ENCODE measurements at places on chromosomes 13 and 19.

GRCh38 chr19:1027650-1028061 is 1.2 kb downstream of the CNN2 start:
- peaks cover 30% of the 10 kb centered on the region for H3K36me3 ChIP-seq
- peaks cover 25% of the 10 kb centered on the region for H3K4me1 ChIP-seq
- H3K4me3 ChIP-seq: peak overlapping the region; percentile 95
- peak; percentile 33 for DNase-seq

GRCh38 chr13:68708336-68708908 is 1399.2 kb upstream of the ATXN8OS start:
- H3K4me3 ChIP-seq: no peak overlapping the region
- no peak overlapping the region for H3K27ac ChIP-seq
- DNase-seq: no peak
- no peaks in the 10 kb centered on the region for H3K4me1 ChIP-seq
- H3K36me3 ChIP-seq: no peaks in the 10 kb centered on the region

DNA sequence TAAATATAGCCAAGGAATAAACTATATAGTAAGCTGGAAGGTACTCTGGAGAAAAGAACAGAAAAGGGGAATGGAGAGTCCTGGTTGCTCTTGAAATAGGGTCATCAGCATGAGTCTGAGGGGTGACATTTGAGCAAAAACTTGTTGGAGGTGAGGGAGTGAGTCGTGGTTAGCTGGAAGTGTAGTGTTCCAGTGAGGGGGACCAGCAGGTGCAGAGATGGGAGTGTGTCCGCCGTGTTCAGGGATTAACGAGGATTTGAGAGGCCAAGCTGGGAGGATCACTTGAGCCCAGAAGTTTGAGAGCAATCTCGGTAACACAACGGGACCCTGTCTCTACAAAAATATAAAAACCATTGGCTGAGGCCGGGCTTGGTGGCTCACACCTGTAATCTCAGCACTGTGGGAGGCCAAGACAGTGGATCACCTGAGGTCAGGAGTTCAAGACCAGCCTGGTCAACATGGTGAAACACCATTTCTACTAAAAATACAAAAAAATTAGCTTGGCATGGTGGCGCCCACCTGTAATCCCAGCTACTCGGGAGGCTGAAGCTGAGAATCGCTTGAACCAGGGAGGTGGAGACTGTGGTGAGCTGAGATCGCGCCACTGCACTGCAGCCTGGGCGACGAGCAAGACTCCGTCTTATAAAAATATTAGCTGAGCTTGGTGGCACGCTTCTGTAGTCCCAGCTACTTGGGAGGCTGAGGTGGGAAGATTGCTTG is 1.1 kb downstream of the SUPT5H start:
- H3K27ac ChIP-seq: peak overlapping the region; percentile 93
- H3K36me3 ChIP-seq: peaks cover 43% of the 10 kb centered on the region
- H3K4me1 ChIP-seq: peaks cover 65% of the 10 kb centered on the region
- H3K27me3 ChIP-seq: no peaks in the 10 kb centered on the region

DNA sequence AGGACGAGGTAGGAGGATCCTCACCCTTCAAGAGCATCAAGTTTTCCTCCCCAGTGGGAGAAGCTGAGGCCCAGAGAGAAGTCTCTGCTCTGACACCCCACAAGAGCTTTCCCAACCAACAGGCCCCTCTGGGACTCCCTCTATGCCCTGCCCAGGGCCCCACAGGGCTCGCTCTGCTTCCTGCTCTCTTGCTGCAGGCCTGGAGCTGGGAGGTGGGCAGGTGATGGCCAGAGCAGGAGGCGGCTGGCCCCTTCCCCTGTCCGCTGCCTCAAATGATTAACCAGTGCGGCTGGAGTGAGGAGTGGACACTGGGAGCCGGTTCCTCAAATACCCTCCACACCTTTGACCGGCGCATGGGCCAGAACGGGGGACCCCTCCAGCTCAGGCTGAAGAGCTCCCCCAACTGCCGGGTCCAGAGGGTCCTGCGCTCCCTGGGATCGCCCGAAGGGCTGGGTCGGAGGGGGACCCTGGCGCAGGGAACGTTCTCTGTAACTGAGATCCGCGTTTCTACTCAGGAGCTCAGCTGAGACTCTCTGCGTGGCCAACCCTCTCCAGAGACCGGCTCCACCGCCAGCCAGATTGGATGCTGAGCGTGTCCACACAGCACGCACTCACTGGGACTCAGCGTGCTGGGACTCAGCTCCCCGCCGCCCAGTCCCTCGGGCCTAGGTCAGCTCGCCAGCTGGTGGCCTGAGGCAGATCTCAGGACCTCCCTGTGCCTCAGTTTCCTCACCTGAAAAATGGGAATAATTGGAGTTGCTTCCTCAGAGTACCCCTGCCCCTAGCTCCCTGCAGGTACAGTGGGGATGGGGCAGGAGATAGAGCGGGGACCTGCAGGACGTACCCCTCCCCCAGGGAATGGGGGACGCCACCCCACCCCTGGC is 6.7 kb upstream of the ONECUT3 start:
- peaks cover 26% of the 10 kb centered on the region for H3K27me3 ChIP-seq
- H3K36me3 ChIP-seq: no peaks in the 10 kb centered on the region
- H3K4me3 ChIP-seq: no peak overlapping the region
- DNase-seq: no peak

- no peaks in the 10 kb centered on the region for H3K4me1 ChIP-seq
- H3K36me3 ChIP-seq: no peaks in the 10 kb centered on the region
- no peak for DNase-seq
- no peaks in the 10 kb centered on the region for H3K27me3 ChIP-seq
- H3K4me3 ChIP-seq: no peak overlapping the region
Measured at GRCh38 chr13:42153199-42154113, 105.0 kb downstream of the DGKH start.

GRCh38 chr13:114021464-114022308 is 47.8 kb upstream of the C13orf46 start:
- peaks cover 51% of the 10 kb centered on the region for H3K4me1 ChIP-seq
- no peak overlapping the region for H3K4me3 ChIP-seq
- no peak for DNase-seq
- no peaks in the 10 kb centered on the region for H3K27me3 ChIP-seq

GRCh38 chr19:46654621-46655152 is 6.3 kb downstream of the DACT3 start:
- no peak for DNase-seq
- H3K4me3 ChIP-seq: no peak overlapping the region
- peaks cover 3% of the 10 kb centered on the region for H3K4me1 ChIP-seq
- no peaks in the 10 kb centered on the region for H3K36me3 ChIP-seq
- H3K27me3 ChIP-seq: peaks cover 43% of the 10 kb centered on the region
- no peak overlapping the region for H3K27ac ChIP-seq

GRCh38 chr19:42427313-42427712 is at the start of gene LIPE:
TSS of gene LIPE (minus strand) at chr19:42427388. CDS start at chr19:42427149, 239 bp downstream.
- H3K4me3 ChIP-seq: no peak within 1 kb of the TSS
- H3K4me1 ChIP-seq: peaks cover 19% of the 10 kb centered on the region
- no peak for DNase-seq
- peaks cover 9% of the 10 kb centered on the region for H3K36me3 ChIP-seq
- H3K27me3 ChIP-seq: no peaks in the 10 kb centered on the region
- H3K27ac ChIP-seq: no peak within 1 kb of the TSS

DNA sequence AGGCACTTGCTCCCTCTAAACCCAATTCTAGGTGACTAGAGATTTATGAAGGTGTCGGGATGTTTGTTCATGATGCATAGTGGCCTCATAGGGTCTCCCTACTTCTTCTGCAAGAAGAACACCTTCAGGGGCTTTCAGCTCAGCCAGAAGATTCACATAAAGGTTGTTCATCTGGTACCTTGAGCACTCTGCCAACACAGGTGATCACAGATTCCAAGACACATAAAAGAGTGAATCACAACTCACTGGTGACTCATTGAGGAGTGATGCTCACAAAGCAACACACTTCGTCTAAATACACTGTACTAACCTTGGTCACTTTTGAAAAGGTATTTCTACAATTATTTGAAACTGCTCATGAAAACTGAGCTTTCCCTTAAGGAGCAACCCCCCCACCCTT is 6.8 kb upstream of the ZNF324 start:
- no peak overlapping the region for H3K27ac ChIP-seq
- DNase-seq: no peak
- H3K36me3 ChIP-seq: peaks cover 18% of the 10 kb centered on the region
- H3K4me3 ChIP-seq: no peak overlapping the region
- peaks cover 2% of the 10 kb centered on the region for H3K4me1 ChIP-seq

GRCh38 chr13:112443191-112443994 is 67.2 kb downstream of the SPACA7 start:
- peaks cover 13% of the 10 kb centered on the region for H3K27me3 ChIP-seq
- no peak overlapping the region for H3K27ac ChIP-seq
- H3K36me3 ChIP-seq: no peaks in the 10 kb centered on the region
- no peak for DNase-seq
- H3K4me1 ChIP-seq: no peaks in the 10 kb centered on the region
- no peak overlapping the region for H3K4me3 ChIP-seq

DNA sequence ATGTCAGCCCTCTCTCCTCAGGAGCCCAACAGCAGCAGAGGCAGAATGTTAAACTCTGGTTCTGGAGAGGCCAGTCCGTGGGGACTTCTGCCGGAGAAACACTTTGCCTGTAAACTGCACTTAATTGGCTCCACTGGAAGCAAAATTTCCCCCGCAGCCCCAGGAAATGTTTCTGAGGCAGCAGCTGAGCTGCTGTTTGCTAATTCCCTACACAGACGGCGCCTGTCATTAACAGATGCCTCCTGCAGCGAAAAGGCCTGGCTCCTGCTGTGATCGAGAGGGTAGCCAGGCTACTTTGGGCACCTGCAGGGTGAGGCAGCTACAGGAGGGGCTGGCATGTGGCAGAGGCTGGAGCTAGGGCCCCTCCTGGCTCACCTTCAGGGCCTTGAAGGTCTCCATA is 5.2 kb upstream of the TM6SF2 start:
- H3K4me1 ChIP-seq: peaks cover 2% of the 10 kb centered on the region
- H3K36me3 ChIP-seq: peaks cover 66% of the 10 kb centered on the region
- peaks cover 11% of the 10 kb centered on the region for H3K27me3 ChIP-seq

DNA sequence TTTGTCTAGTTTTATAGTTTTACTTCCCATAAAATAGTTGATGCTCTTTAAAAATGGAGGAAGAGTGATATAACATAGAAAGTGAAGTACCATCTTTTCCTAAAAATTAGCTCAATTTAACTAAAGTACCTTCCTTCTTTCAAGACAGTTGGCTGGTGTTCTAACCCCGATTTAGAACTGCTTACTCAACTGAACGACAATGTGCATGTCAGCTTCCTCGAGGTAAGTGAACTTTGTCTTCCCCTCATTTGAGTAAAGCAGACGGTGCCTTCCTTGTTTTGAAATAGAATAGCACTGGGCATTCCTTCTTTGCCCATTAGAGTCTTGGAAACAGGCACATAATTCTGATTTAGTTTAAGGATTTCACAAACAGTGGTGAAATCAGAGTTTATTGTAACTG is 1519.2 kb downstream of the EFNB2 start:
- no peaks in the 10 kb centered on the region for H3K4me1 ChIP-seq
- no peaks in the 10 kb centered on the region for H3K36me3 ChIP-seq
- no peak overlapping the region for H3K4me3 ChIP-seq
- H3K27ac ChIP-seq: no peak overlapping the region
- H3K27me3 ChIP-seq: no peaks in the 10 kb centered on the region

DNA sequence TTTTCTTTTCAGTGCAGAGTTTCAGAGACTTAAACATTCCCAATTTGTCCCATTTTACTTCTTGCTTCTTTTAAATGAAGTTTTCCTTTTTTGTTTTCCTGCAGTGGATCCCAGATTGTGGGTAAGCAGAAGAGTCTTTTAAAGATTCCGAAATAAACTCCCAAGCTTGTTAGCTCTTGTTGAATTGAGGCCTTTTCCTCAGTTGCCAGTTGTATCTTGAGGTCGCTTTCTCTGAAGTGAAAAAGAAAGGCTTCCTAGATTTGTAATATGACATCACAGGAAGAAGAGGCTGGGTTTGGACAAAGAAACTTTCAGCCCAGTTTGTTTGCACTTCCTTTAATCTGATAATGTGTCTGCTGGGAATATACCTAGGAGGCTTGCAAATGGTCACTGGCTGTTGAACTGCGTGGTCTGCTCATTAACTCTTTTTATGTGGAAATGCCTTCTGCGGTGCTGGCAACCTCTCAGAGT is at the start of gene LPAR6:
Gene LPAR6, minus strand, starts transcription at position 233 of the 471 bp plus-strand sequence. CDS start 690 bp downstream, outside the sequence.
- peaks cover 58% of the 10 kb centered on the region for H3K36me3 ChIP-seq
- H3K4me1 ChIP-seq: peaks cover 16% of the 10 kb centered on the region
- no peak within 1 kb of the TSS for H3K27ac ChIP-seq
- DNase-seq: no peak
- H3K27me3 ChIP-seq: no peaks in the 10 kb centered on the region

GRCh38 chr13:37615276-37615675 is 16.7 kb upstream of the POSTN start:
- H3K4me1 ChIP-seq: no peaks in the 10 kb centered on the region
- DNase-seq: no peak
- H3K27me3 ChIP-seq: no peaks in the 10 kb centered on the region
- H3K27ac ChIP-seq: no peak overlapping the region

GRCh38 chr13:46665248-46665632 is 112.3 kb downstream of the LRCH1 start:
- peak overlapping the region; percentile 48 for H3K4me3 ChIP-seq
- H3K4me1 ChIP-seq: peaks cover 82% of the 10 kb centered on the region
- peaks cover 24% of the 10 kb centered on the region for H3K36me3 ChIP-seq

GRCh38 chr19:14519860-14520407 is 1.7 kb upstream of the DNAJB1 start:
- peak overlapping the region; percentile 91 for H3K4me3 ChIP-seq
- no peaks in the 10 kb centered on the region for H3K27me3 ChIP-seq
- peaks cover 28% of the 10 kb centered on the region for H3K36me3 ChIP-seq
- peaks cover 69% of the 10 kb centered on the region for H3K4me1 ChIP-seq
- peak overlapping the region; percentile 93 for H3K27ac ChIP-seq
- no peak for DNase-seq

- H3K4me1 ChIP-seq: no peaks in the 10 kb centered on the region
- H3K27ac ChIP-seq: no peak overlapping the region
- DNase-seq: no peak
- no peaks in the 10 kb centered on the region for H3K36me3 ChIP-seq
- peaks cover 21% of the 10 kb centered on the region for H3K27me3 ChIP-seq
Measured at GRCh38 chr13:112113348-112113747, 46.4 kb downstream of the SOX1 start.

DNA sequence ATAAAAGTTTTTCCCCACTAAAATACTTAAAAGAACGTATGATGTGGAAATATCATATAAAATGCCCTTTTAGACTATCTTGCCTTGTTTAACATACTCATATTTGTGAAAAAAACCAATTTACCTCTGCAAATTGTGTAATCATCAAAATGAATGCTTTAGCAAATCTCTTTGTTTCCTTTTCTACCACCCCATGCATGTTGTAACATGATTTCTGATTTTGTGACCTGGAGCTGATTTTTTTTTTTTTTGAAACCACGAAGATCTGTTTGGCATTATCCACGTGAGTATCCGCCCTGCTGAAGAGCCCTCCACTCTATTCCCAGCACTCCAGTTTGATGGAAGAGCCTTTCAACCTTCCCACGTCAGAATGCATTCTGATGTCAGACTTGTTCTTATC is 245.8 kb upstream of the NBEA start:
- no peak for DNase-seq
- no peak overlapping the region for H3K27ac ChIP-seq
- no peaks in the 10 kb centered on the region for H3K4me1 ChIP-seq
- H3K36me3 ChIP-seq: no peaks in the 10 kb centered on the region
- H3K27me3 ChIP-seq: no peaks in the 10 kb centered on the region

DNA sequence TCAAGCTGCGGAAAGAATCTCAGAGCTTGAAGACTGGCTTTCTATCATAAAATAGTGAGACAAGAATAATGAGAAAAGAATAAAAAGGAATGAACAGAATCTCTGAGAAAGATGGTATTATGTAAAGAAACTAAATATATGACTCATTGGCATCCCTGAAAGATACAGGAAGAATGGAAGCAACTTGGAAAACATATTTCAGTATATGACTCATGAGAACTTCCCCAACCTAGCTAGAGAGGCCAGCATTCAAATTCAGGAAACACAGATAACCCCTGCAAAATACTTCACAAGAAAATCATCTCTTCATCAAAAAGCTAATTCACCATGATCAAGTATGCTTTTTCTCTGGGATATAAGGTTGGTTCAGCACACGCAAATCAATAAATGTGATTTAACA is 2318.0 kb downstream of the PCDH9 start:
- H3K27ac ChIP-seq: no peak overlapping the region
- no peaks in the 10 kb centered on the region for H3K4me1 ChIP-seq
- H3K27me3 ChIP-seq: no peaks in the 10 kb centered on the region
- no peaks in the 10 kb centered on the region for H3K36me3 ChIP-seq
- H3K4me3 ChIP-seq: no peak overlapping the region
